ENCODE measurements at places on chromosomes 16 and 17.

GRCh38 chr17:57552114-57552624 lies 192.9 kb downstream of the CCDC182 start:
- DNase-seq, result no peak

- no peak for DNase-seq
Measured at GRCh38 chr16:66629856-66630255, 25.4 kb downstream of the CMTM3 start.

DNA sequence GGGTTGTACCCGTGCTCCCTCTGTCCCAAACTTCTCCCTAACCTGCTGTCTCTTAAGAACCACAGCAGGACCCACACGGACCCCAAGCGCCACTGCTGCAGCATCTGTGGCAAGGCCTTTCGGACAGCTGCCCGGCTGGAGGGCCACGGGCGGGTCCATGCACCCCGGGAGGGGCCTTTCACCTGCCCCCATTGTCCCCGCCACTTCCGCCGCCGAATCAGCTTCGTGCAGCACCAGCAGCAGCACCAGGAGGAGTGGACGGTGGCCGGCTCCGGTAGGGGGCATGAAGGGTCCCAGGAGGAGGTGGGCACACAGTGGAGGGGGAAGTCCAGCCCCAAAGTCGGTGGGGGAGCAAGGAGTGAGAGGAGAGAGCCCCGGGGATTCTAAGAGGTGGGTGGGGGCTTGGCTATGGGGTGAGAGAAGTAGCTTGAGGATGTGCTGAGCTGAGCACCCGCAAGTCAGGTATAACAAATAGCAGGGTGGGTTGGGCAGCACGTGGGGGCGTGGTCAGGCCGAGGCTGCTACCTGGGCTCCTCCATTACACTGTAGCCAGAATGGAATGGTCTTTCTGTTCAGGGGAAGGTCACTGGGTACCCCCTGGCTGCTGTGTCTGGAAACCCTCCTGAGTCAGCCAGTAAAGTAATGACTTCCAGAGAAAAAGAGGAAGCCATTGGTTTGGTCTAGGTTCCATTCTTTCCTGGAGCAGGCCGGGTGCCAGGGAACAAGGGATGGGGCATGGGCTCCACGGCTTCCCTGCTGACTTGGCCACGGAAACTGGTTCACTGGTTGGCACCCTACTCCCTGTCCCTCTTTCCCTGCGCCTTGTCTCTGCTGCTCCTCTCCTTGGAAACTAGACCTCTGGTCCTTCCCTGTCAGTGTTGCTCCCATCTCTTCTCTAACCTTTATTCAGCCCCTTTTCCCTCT lies 7.1 kb downstream of the PRSS53 start:
- DNase-seq, result no peak

DNA sequence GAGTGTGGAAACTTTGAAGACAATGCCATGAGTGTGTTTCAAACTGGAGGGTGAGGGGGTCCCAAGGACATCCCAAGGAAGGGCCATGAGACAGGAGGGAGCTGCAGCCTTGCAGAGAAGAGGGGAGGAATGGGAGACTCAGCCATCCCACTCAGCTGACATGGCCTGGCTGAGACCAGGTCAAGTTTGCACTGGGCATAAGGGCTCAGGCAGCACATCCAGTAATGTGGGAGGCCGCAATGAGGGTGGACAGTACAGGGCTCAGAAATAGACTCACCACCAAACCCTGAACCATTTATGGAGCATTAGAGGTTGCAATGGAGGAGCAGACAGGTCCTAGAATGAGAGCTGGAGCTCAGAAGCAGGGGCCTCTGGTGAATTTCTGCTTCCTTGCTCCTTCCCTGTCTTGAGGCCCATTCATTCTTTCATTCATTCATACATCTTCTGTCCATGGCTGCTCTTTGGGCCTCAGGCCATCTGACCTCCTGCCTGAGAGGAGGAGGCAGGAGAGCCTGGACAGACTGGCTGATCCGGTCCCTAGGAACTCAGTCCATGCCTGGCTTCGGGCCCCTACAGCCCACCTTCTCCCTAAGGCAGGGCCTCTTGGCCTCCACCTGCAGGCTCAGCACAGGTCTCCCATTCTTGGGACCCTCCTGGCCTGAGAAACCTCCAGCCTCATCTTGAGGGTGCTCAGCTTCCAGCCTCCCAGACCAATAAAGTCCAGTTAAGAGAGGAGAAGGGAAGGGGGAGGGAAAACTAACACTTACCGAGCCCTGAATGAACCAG lies 70.5 kb upstream of the CDH5 start:
- no peak for DNase-seq

- no peak for DNase-seq
Measured at GRCh38 chr17:27463235-27463677, 7.0 kb downstream of the KSR1 start.
